ENCODE measurements at places on chromosomes 12 and 14.
A peak's percentile ranks its signal among the peaks of the same experiment; 100 is the strongest.

- DNase-seq: no peak
Measured at GRCh38 chr14:25484906-25485305, 435.0 kb upstream of the STXBP6 start.

- no peak for DNase-seq
Measured at GRCh38 chr12:113140706-113141105, 5.1 kb upstream of the RASAL1 start.

- DNase-seq: no peak
Measured at GRCh38 chr14:94364037-94364436, 24.4 kb downstream of the SERPINA1 start.

DNA sequence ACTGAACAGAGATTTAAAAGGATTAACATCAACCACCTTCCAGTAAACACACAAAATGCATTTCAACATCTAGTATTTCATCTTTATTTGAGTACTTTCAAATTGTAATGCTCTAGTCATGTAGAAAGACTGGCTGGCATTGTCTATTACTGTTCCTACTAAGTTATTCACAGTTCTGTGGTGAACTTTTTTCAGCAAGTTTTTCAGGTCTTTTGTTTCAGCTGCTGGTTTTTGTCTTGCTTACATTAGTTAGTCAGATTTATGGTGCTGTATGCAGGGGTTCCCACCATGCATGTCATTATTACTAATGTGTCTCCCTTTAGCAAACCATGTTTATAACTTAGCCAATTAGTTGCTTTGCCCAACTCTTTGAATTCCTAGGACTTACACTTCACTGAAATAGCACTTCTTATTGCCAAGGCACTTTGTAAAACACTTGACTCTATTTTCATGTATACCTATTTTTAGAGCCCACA is 253.4 kb upstream of the KITLG start:
- no peak for DNase-seq

DNA sequence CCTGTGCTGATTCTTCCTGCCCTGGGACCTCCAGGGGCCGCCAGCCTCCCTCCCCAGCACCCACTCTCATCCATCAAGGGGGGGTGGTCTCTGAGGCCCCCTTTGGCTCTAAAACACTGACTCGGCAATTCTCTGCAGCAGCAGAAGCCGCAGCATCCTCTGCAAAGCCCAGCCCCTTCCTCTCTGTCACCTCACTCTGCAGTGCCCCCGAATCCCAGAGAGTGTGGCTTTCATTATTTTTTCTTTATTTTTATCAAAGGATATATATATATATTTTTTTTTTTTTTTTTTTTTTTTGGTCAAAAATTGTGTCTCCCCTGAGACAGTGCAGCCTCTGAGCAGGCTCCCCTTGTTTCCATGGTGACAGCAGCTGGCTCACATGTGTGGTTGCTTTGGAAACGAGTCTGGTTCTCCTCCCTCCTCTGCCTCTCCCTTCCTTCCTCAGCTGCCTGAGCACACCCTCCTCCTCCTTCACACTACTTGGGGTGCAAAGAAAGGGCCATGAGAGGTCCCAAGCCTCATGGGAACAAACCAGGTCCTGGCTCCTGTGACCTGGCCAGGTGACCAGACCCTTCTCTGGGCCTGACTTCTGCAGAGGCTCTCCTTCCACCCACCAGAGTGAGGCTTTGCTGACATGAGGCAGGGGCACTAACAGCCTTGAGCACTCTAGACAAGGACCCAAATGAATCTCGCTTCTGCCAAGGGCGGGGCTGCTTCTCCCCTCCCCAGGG is 100.5 kb downstream of the LRRC74A start:
- peak; percentile 67 for DNase-seq

DNA sequence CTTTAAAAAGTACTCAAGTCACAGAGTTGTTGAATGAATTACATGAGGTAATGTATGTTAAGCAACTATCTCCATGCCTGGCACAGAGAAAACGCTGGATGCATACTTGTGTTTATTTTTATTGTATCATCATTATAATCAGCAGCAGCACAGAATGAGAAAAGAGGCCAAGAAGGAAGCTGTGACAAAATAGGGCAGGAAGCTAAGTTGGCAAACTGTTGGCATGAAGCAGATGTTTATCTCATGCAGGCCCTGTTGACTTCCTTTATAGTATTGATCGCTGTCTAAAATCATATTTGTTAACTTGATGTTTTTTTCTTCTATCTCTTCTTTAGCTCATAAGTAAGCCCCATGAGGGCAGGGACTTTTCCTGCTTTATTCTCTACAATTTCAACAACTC is 466.6 kb downstream of the TRHDE start:
- no peak for DNase-seq

- no peak for DNase-seq
Measured at GRCh38 chr12:89421092-89421835, 69.0 kb upstream of the DUSP6 start.

DNA sequence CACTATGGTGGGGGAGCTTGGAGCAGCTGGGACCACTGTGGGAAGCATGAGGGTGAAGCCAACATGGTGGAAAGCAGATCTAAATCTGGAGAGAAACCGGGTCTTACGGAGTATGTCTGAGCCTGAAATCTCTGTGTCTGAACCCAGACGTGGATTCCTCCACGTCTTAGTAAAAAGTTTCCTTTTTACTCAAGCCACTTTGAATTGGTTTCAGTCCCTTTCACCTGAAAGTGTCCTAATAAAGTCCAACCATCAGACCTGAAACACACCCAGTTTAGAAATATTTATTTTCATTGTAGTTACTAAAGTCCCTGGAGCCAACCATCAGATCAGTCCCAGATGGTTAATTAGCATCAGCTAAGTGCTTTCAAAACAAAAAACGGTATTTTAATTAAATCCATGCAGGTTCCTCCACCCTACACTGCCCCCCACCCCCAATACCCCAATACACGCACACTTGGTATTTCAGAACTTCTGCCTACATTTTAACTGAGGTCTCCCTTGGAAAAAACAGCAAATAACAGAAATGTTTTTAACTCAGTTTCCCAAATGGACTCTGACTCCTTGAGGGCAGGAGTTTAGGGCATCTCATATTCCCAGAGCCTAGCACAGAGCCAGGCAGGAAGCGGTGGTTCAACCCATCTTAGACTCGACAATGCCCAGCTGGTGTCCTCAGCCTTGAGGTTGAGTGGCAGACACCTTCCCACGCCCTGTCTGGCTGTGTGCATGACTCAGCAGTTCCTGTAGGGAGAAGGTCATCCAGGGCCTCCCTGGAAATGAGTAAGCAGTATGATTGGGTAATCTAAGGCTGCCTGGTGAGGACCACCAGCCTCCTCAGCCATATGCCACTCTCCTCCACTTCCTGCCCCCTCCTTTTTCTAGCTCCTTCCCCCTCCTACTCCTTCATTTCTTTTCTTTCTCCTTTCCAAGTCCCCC is 175.8 kb downstream of the TTC8 start:
- DNase-seq: no peak

DNA sequence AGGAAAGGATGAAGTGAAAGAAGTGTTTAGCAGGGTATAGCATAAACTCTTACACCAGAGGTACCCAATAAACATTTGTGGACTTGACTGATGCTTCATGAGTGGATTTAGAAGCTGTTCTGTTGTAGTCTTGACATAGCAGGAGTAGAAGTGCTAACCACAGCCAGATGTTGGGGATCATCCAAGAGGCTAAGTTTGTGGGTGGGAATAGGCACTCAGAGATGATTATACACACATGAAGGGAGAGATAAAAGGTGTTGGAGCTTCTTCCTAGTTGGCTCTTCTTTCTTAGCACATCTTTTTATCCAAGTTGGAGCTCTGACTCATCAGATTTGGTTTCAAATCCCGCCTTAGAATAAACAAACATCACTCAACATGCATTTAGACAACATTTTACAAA is 166.7 kb upstream of the E2F7 start:
- no peak for DNase-seq

GRCh38 chr12:28489246-28489645 is 299.0 kb downstream of the CCDC91 start:
- DNase-seq: no peak

- no peak for DNase-seq
Measured at GRCh38 chr12:4037747-4038312, 164.6 kb upstream of the PARP11 start.

- DNase-seq: no peak
Measured at GRCh38 chr12:40829738-40830144, 137.5 kb downstream of the CNTN1 start.

DNA sequence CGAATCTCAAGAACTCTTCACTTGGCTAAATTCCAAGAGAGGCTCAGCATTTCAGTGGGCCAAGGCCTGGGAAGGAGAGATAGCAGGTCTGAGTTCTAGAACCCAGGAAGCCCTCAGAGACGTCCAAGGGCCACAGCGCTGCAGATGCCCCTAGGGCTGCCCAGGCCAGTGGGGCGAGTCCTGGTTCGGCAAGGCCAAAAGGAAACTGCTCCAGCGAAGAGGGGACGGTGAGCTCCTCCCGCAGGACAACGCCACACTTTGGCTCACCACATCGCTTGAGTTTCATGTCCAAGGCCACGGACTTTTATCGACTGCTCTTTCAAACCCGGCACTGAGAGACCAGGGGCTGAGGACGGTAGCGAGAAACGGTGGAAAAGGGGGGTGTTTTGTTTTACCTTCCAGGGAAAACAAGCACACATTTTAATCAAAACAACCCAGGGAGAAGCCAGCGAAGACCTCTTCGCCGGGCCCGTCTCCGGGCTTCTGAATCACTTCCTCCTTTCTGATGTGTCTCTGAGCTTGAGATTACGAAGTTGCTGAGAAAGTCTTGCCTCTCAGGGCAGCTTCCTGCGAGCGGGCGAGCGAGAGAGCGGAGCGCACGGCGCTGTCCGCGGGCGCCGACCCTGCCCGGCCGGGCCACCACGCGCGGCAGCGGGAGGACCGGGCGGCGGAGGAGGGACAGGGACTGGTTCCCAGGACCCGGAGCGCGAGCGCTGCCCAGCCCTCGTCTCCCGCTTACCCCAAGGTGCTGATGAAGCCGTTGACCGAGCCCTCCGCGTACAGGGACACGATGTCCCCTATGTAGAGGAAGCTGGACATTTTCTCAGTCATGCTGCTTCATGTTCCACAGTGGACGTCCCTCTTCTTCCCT is 808 bp downstream of the ITPR2 start:
- DNase-seq: peak; percentile 76

DNA sequence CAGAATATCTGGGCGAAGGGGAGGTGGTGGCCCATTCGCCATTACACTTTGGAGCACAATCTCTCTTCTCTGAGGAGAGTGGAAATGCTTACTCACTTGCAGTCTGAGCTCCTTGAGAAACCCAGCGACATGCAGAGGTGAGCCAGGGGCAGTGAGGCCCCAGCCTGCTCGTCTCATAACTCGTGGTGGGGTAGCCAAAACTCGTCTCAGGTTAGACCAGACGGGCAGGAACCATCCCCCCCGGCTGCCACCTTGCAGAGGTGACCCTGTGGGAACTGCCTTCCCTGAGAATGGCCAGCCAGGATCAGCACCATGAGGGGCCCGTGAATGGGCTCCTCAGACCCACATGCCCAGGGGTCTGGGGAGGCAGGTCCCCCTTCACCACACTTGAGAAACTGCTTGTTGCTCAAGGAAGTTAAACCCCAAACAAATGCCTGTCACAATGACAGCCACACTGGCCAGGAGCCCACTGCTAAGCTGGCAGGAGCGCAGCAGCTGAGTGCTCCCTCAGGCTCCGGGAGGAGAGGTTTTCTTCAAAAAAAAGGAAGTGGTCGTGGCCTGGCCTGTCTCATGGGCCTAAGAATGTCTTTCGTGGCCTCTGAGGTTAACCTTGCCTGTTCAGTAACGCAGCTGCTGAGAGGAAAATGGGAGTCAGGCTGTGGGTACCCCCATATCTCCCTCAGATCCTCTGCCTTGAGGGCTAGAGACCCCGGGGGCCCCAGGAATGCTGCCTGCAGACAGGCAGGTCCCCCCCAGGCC is 9.2 kb upstream of the ALDH2 start:
- no peak for DNase-seq

DNA sequence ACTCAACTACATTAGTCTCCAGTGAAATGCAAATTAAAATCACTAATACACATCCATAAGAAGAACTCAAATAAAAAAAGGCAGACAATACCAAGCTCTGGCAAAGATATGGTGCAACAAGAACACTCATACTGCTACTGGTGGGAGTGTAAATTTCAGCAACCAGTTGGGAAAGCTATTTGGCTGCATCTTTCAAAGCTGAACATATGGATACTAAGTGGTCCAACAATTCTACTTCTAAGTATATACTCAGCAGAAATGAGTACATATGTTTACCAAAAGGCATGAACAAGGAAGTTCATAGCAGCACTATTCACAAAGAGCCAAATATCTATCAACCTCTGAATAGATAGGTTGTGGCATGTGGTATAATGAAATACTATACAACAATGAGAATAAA is 27.3 kb downstream of the CAPS2 start:
- DNase-seq: no peak

DNA sequence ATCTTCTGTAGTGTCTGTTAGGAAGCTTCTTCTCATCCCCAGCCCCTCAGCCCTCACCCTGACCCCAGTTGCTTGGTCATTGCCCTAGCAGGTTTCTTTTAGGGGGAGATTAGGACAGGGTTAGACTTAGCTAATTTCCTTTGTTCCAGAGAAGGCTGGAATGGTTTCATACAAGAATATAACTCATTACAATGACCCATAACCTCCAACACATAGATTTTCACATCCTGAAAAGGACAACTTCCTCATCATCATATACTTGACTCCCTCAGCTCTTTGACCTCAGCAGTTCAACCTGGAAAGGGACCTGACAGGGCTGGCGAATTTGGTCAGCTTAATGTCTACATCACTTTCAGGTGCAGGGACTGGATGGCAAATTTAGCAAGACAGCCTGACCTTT is 8.0 kb upstream of the BHLHE41 start:
- no peak for DNase-seq

DNA sequence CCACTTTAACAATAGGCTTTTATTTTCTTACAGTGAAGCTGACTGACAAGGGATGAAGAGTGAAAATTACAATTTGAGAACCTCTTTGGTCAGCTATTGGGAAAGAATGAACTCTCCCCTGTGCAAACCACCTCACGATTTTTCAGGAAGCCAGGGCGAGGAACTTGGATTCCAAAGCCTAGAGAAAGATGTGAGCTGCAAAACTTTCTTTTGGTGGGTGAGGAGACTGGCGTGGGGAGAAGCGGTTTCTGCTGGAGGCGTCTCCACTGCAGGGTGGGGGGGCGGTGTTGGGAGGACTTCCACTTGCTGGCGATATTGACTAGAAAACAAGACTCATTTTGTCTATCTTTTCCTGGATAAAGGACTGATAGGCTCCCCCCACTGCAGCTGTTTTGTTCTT is 59.3 kb upstream of the VRK1 start:
- no peak for DNase-seq

DNA sequence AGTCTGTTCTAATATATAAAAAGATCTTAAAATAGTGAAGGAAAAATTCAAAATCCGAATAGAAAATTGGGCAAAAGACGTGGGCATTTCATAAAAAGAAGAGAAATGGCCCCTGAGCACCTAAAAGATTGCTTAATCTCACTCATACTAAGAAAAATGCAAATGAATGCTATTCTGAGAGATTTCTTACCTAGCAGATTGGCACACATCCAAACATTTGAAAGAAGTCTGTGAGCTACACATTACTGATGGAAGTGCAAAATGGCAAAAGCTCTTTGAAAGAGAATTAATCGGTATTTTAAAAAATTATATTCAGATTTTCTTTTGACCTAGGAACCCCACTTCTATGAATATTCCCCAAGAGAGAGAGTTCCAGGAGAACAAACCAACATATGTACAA is 280.4 kb upstream of the GARIN6 start:
- no peak for DNase-seq

GRCh38 chr12:21502164-21502496 is 541 bp downstream of the GOLT1B start:
- no peak for DNase-seq

- DNase-seq: no peak
Measured at GRCh38 chr14:100215330-100215885, 23.5 kb upstream of the YY1 start.
